ENCODE measurements at places on chromosomes 6 and 20.

- DNase-seq, result no peak
Measured at GRCh38 chr6:14858808-14859207, 387.1 kb upstream of the JARID2 start.

DNA sequence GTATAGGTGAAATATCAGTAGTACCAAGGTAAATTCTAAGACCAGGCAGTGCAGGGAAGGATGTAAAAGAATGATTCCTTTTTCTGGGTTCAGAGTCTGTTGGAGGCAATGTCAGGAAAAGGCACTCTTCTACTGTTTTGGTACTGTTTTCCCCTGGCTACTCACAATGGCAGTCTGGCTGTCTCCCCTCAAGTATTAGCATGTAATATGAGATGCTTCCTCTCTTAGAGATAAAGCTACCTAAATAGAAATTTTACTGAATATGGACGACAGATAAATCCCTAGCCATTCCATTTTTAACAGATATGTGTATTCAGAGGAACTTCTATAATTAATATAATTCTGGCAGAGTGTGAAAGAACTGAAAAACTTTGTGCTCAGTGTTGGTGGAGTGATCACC is 3.5 kb downstream of the RNF8 start:
- DNase-seq, result no peak

DNA sequence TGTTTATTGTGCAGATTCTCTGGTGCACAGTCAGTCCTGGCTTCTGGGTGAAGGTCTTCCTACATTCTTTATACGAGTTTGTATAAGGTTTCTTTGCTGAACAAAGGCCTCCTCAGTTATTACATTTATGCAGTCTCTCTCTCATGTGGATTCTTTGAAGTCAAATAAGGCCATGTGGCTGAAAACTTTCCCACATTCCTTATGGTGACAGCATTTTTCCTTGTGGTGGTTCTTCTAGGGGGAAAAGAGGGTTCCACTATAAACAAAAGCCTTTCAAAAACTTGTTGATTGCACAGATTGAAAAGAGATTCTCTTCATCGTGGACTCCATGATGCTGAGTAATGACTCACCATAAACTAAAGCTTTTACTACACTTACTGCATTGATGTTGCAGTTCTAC is 19.2 kb downstream of the ZSCAN12 start:
- DNase-seq, result no peak

- DNase-seq, result no peak
Measured at GRCh38 chr6:45942953-45943352, 72.7 kb downstream of the CLIC5 start.
